Central memory CD4-positive, alpha-beta T cell (primary cell): ENCODE measurements at places on chromosomes 11 and 22.
A peak's percentile ranks its signal among the peaks of the same experiment; 100 is the strongest.

GRCh38 chr11:94928117-94928990 lies 45.0 kb downstream of the CWC15 start:
- no peak for DNase-seq

- no peak for DNase-seq
Measured at GRCh38 chr22:39449708-39450107, 7.1 kb upstream of the MGAT3 start.

DNA sequence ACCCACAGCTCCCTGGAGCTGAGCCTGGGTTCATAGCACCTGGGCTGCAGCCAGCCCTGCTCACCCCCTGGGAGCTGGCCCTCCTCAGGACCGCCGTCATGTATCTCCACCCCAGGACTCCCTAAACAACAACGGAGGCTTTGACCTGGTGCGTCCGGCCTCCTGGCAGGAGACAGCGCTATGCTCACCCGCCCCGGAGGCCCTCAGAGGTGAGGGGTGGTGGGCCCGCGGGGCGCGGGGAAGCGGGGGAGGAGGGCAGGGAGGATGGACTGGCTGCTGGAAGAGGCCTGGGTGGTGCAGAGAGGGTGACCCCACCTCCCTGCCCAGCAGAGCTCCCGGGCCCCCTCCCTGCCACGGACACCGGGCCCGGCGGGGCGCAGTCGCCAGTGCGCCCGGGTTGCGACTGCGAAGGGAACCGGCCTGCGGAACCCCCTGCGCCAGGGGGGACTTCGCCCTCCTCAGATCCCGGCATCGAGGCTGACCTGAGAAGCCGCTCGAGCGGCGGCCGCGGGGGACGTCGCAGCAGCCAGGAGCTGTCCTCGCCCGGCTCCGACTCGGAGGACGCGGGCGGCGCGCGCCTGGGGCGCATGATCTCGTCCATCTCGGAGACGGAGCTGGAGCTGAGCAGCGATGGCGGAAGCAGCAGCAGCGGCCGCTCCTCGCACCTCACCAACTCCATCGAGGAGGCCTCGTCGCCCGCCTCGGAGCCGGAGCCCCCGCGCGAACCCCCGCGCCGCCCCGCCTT lies 3.1 kb downstream of the MAPK8IP2 start:
- DNase-seq = no peak

GRCh38 chr11:43694477-43694876 lies 13.9 kb downstream of the HSD17B12 start:
- no peak for DNase-seq

DNA sequence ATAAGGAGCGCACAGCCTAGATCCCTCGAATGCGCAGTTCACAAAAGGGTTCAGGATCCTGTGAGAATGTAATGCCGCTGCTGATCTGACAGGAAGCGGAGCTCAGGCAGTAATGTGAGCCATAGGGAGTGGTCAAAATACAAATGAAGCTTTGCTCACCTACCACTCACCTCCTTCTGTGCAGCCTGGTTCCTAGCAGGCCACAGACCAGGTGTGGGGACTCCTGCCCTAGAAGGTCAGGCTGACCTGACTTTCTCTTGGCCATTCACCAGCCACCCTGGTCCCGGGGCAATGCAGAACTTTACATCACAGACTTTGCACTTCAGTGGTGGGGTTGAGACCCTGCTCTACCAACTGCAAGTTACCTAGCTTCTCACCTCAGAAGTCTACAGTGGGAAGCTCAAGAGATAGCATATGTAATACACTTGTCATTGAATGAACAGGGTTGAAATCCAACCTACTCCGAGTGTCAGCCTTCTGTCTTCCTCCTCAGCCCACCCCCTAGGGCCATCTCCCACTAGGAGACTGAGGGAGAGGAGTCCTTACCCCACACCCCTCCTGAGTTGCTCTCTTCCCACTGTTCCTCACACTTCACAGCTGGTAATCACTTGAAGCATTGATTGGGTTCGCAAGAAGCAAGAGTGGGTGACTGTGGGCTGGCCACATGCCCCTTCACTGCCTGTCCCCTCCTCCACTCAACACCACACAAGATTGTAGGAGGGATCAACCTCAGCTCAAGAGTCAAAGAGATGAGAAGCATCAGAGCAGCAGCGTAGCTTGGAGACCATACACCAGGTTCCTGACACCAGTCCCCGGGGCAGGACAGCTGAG lies 2.0 kb upstream of the KCNJ1 start:
- DNase-seq = peak; percentile 37

- DNase-seq = no peak
Measured at GRCh38 chr11:73414977-73415651, 38.9 kb downstream of the RELT start.

DNA sequence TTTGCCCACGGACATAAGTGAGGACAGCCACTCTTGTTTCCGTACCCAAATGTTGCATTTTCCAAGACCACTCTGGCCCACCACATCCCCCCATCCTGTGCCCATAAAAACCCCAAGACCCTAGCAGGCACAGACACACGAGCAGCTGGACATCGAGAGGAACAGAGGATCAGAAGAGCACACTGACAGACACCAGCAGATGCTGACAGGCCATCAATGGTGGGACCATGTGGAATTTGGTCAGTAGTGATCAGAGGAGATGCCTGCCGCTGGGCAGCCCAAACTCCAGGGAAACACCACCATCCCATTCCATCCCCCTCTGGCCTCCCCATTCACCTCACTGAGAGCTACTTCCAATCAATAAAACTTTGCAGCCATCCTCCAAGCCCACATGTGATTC lies 87.0 kb downstream of the DLG2 start:
- DNase-seq = no peak

- no peak for DNase-seq
Measured at GRCh38 chr11:133305208-133305956, 226.9 kb downstream of the OPCML start.

- DNase-seq = no peak
Measured at GRCh38 chr11:34405079-34405858, 33.5 kb upstream of the CAT start.

GRCh38 chr11:124978316-124978715 lies 24.3 kb downstream of the CCDC15 start:
- no peak for DNase-seq

GRCh38 chr11:109726061-109726460 lies 304.1 kb downstream of the C11orf87 start:
- DNase-seq = no peak

DNA sequence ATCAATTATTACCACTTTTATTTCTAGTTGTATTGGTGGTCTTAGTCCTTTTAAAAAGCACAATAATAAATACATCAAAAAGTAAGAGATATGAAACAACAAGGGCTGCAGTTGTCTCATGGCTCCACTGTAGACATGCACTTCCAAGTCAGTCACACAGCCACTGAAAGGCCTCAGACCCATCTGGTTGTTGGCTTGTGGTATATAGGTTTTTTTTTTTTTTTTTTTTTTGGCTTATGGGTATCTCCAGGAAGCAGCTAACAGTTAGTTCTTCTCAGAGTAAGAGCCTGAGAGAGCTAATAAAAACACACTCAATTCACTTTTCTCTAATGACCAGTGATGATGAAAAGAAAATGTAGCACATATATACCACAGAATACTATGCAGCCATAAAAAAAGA lies 6.0 kb upstream of the OR52E6 start:
- no peak for DNase-seq

DNA sequence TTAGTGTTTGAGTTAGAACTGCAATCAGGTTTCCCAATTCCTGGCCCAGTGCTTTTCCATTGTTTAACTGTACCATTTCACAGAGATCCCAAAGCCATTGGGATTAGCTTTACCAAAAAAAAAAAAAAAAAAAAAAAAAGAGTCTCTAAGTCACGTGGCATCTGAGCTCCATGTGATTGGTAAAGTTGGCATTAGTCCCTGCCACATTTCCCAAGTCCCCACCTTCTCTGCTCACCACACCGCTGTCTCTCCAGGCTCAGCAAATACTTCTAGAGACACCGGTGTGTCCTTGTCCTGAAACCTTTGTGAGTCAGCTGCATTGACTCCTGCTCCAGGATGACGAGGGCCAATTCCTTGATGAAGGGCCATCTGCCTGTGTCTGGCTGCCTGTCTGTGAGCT lies 305.3 kb downstream of the KIRREL3 start:
- no peak for DNase-seq

GRCh38 chr22:31829505-31829904 lies 75.7 kb downstream of the DEPDC5 start:
- no peak for DNase-seq

- no peak for DNase-seq
Measured at GRCh38 chr11:10694486-10695239, 1.1 kb upstream of the IRAG1 start.

- DNase-seq = no peak
Measured at GRCh38 chr22:25777870-25778269, 35.9 kb downstream of the MYO18B start.

DNA sequence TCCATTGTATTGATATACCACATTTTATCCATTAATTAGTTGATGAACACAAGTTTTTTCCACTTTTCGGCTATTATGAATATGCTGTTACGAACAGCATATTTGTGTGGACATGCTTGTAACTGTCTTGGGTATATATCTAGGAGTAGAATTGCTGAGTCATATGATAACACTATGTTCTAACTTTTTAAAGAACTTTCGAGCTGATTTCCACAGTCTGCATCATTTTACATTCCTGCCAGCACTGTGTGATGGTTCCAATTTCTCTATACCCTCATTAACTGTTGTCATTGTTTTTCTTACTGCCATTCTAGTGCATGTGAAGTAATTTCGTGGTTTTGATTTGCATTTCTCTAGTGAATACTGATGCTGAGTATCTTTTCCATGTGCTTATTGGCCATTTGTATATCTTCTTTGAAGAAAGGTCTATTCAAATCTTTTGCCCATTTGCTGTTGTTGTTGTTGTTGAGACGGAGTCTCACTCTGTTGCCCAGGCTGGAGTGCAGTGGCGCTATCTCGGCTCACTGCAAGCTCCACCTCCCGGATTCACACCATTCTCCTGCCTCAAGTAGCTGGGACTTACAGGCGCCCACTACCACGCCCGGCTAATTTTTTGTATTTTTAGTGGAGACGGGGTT lies 7.4 kb upstream of the RCE1 start:
- DNase-seq = no peak

DNA sequence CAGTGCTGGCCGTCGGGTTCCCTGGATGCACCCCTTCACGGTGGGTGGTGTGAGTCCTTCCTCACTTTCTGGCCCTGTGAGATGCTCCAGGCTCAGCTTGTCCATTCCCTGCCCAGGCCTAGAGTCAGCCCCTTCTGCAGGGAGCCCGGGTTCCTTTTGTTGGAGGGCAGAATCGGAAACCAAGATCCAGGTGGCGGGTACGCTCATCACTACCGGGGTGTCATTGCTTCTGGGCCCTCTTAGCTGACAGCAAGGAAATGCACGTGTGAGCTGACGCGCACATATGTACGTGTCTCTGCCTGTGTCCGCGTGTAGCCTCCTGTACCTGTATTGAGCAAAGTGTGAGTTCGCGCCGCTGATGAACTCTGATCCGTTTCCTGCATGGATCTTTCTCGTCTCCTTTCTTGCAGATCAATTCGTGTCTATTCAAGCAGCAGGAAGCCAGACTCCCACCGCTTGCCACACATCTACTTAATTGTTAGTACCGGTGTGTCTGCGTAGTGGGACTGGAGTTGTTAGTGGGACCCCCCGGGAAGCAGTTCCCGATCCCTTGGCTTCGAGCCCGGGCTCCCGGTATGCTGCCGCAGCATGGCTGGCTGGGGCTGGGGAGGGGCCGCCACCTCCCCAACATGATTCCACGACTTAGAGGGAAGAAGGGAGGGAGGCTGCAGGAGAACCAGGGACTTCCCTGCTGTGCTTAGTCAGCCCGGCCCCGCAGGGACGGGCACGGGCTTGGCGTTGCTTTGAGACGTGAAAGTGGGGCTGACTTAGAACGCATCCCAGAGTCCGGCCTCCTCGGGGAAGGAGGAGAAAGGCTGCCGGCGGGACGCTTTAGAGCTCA lies 35.9 kb upstream of the GRAMD4 start:
- no peak for DNase-seq

GRCh38 chr22:42895541-42895981 lies 38.5 kb upstream of the ARFGAP3 start:
- no peak for DNase-seq

- DNase-seq = no peak
Measured at GRCh38 chr11:2247496-2247895, 22.9 kb downstream of the ASCL2 start.

DNA sequence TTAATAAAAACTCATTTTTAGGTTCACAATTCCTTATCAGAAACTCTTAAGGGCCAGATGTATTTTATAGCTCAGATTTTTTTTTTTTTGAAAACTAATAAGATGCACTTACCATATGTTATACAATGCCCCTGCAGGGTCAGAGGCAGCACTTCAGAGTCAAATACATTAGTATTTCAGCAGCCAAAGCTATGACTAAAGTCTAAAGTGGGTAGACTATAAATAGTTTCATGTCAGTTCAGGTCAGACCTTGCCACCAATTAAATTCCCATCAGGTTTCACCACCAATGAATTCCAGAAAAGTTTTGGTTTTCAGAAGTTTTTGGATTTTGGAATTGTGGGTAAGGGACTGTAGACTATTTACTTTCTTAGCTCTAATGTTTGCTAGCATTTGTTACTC lies 75.9 kb downstream of the FAM83F start:
- DNase-seq = no peak

DNA sequence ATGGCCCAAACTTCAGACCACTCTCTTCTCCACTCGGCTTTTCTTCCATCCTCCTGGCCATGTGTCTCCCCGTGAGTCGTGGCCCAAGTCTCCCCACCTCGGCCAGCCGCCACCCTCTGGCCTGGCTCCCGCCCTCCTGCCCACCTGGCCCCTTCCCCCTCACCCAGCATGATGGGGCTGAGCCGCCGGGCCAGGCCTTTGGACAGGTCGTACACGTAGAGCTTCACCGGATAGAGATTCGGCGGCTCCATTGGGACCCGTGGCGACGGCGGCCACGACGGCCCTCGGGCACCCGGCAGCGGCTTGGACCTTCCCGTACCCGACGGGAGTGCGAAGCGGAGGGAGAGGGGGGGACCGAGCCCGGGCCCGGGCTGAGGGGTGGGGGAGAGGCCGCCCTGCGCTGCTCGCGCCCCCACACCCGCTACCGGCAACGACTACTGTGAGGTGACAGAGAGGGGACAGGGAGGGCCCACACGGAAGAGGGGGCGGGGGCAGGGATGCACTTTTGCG lies at the start of gene DESI1:
Gene DESI1, minus strand, starts transcription at position 455 of the 510 bp plus-strand sequence. Its CDS starts 204 bp downstream, at position 251.
- DNase-seq = no peak

- no peak for DNase-seq
Measured at GRCh38 chr11:128018692-128019091, 568.7 kb downstream of the ETS1 start.

- no peak for DNase-seq
Measured at GRCh38 chr11:9626496-9627394, 37.1 kb upstream of the SWAP70 start.

- no peak for DNase-seq
Measured at GRCh38 chr11:8056810-8057463, 24.1 kb upstream of the TUB start.

DNA sequence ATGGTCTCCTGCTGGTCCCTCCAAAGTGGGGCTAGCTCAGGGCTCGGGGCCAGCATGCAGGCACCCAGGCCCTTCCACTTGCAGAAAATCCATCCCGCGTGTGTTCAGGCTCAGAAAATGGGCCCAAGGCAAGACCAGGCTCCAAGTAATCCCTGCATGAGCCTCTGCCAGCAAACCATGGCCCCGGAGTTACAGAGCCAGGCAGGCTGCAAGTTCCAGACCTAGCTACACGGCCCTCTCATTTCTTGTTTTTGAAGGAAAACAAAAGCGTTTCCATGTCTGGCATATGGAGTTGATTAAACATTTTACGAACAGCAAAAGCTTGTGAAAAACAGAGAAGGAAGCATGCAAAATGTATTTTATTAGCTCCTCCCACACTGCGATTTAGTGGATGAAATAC lies 29.7 kb downstream of the KIAA0930 start:
- no peak for DNase-seq
